Endothelial cell of umbilical vein (primary cell): ENCODE measurements at places on chromosomes 2 and 18. TPM values are rescaled to one million over a fixed set of nuclear protein-coding genes. Genes with fewer than 3 reads are reported as not detected.

The ANKRD30B gene
- total RNA-seq, result not detected in 2 replicates

The STAT1 gene
- total RNA-seq, result 59.2 and 67.6 TPM in 2 replicates

The HOXD8 gene
- total RNA-seq, result 14.9 and 15.6 TPM in 2 replicates

GRCh38 chr2:101361522-101361921 lies 25.8 kb downstream of the CREG2 start:
- H3K4me3 ChIP-seq, result no peak overlapping the region
- H3K36me3 ChIP-seq, result no peaks in the 10 kb centered on the region
- H3K27ac ChIP-seq, result no peak overlapping the region
- no peak for DNase-seq
- peaks cover 20% of the 10 kb centered on the region for H3K27me3 ChIP-seq
- no peaks in the 10 kb centered on the region for H3K4me1 ChIP-seq

- H3K27me3 ChIP-seq, result no peaks in the 10 kb centered on the region
- no peak overlapping the region for H3K27ac ChIP-seq
- no peak overlapping the region for H3K4me3 ChIP-seq
Observed at GRCh38 chr2:98234776-98235175, 111.5 kb upstream of the CNGA3 start.

DNA sequence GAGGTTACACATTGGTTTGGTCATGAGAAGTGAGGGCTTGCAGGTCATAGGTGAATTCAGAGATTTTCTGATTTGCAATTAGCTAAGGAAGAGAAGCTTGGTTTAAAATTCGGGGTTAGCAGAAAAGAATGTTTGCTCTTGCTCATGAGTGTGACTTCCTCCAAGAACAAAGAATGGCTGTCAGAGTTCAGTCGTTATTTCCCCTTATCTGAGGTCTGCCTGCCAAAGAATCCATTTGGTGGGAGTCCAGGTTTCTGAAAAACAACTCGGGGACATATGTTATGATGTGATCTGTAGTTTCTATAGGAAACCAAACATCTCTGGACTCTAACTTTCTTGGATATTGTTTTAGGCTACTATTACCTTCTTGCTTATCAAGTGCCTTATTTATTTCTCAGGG lies 3.2 kb upstream of the UGT1A6 start:
- no peaks in the 10 kb centered on the region for H3K36me3 ChIP-seq
- no peaks in the 10 kb centered on the region for H3K27me3 ChIP-seq
- peak overlapping the region; percentile 68 for H3K27ac ChIP-seq
- peak; percentile 97 for DNase-seq

GRCh38 chr2:160478660-160479059 lies 14.9 kb downstream of the RBMS1 start:
- H3K4me1 ChIP-seq, result no peaks in the 10 kb centered on the region
- no peak for DNase-seq
- no peaks in the 10 kb centered on the region for H3K27me3 ChIP-seq
- no peak overlapping the region for H3K27ac ChIP-seq

- no peaks in the 10 kb centered on the region for H3K36me3 ChIP-seq
- H3K27ac ChIP-seq, result no peak overlapping the region
- peak; percentile 12 for DNase-seq
- no peak overlapping the region for H3K4me3 ChIP-seq
- H3K4me1 ChIP-seq, result no peaks in the 10 kb centered on the region
Observed at GRCh38 chr2:230956827-230957755, 32.0 kb upstream of the GPR55 start.

DNA sequence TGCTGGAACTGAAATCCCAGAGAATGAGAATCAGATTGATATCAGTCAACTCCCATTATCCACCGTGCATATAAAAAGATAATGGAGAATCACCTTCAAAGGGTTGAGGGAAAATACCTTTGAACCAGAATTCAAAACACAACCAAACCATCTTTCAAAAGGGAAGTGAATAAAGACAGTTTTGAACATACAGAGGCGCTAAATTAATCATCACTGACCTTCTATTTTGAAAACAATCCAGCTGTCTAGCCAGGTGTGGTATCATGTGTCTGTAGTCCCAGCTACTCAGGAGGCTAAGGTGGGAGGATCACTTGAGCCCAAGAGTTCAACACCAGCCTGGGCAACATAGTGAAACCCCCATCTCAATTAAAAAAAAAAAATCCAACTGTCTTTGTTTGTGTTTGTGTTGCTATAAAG lies 63.6 kb downstream of the TRABD2A start:
- no peak overlapping the region for H3K27ac ChIP-seq
- no peak for DNase-seq
- H3K27me3 ChIP-seq, result no peaks in the 10 kb centered on the region
- H3K36me3 ChIP-seq, result no peaks in the 10 kb centered on the region
- H3K4me3 ChIP-seq, result no peak overlapping the region
- no peaks in the 10 kb centered on the region for H3K4me1 ChIP-seq

DNA sequence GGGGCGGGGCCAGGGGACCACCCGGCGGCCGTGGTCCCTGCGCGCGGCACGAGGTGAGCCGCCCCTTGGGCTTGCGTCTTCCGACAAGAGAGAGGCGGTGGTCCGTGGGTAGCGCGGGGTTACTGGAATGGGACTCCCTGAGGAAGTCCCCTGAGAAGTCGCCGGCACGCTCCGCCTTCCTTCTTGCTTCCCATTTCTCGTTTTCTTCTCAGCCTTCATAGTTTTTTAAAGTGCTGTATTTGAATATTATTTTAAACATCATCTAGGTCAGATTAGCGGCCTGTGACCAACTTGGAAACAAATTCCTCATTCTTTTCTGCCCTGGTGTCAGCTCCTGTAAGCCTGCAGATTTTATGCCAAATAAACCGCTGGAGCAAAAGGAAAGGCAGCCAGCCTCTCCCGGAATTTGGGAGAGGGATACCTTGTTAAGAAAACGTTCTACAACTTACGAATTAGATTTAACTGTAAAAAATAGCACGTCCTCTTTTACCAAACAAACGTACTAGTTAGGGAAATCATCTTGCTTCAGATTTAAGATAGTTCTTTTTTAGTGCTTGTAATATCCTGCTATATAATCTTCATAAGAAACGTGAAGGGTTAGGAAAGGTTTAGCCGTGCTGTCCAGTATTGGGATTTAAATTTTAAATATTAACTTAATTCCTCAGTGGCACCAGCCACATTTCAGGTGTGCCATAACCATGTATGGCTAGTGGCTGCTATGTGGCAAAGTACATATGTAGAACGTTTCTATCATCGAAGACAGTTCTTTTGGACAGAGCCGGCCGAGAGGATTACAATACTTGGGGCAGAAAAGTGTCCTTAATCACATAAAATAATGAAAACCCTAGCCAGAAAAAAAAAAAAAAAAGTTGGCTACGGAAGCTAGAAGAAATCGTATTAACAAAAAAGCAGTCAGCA lies 628 bp upstream of the PTPN2 start:
- peak overlapping the region; percentile 74 for H3K4me3 ChIP-seq
- H3K36me3 ChIP-seq, result no peaks in the 10 kb centered on the region
- DNase-seq, result peak; percentile 45
- H3K4me1 ChIP-seq, result peaks cover 6% of the 10 kb centered on the region
